SJCRH30 (cell line): ENCODE measurements at places on chromosomes 6 and 20. TPM values are rescaled to one million over a fixed set of nuclear protein-coding genes. Genes with fewer than 3 reads are reported as not detected.

LGSN gene
- not detected in 2 replicates for total RNA-seq

PNLDC1 gene
- total RNA-seq: not detected in 2 replicates

LCA5 gene
- total RNA-seq: 6.2 and 6.5 TPM in 2 replicates

IFT52 gene
- 76.2 and 86.2 TPM in 2 replicates for total RNA-seq

DSP gene
- total RNA-seq: not detected in 2 replicates

DNA sequence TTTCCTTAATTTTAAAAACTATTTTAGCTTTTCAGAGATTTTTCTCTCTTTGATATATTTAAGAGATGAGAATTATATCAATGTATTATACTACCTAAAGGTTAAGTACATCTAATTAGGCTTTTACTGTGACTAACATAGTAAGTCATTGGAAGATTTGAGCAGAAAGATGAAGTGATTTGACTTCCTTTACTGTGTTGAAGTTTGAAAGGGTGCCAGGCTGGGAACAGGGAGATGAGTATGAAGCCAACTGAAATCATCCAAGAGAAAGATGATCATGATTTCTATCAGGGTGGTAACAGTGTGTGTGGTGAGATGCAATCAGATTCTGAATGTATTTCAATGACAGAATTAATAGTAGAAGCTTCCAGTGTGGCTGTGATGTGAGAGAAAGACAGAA is 87.3 kb downstream of the TRDN start:
- no peak overlapping the region for H3K27ac ChIP-seq
- no peak overlapping the region for H3K4me3 ChIP-seq
- no peaks in the 10 kb centered on the region for H3K27me3 ChIP-seq
- no peak for DNase-seq
- H3K4me1 ChIP-seq: no peaks in the 10 kb centered on the region

DNA sequence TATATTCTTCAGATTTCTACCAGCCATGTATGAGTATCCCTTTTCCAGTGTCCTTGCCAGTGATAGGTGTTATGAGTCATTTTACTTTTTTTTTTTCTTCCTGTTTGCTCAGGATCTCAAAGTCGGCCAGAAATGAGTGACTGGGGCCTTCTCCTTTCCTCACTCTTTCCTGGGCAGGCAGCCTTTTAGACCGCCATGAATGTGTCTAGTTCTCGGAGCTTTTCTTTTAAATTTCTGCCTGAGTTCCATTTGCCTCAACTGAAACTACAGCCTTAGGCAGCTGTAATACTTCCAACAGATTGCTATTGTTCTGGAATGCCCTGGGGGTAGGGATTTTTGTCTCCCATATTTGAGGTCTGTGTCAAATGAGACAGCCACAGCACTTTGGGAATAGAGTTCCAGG is 83.7 kb downstream of the STXBP5 start:
- peaks cover 53% of the 10 kb centered on the region for H3K36me3 ChIP-seq
- no peak overlapping the region for H3K4me3 ChIP-seq
- no peaks in the 10 kb centered on the region for H3K27me3 ChIP-seq
- no peak overlapping the region for H3K27ac ChIP-seq
- peak; percentile 44 for DNase-seq

GRCh38 chr20:32474967-32475811 is 109.9 kb downstream of the NOL4L start:
- peak; percentile 98 for DNase-seq
- peaks cover 18% of the 10 kb centered on the region for H3K4me1 ChIP-seq
- peak overlapping the region; percentile 50 for H3K4me3 ChIP-seq
- peaks cover under 1% of the 10 kb centered on the region; the same call in 1 of the 2 replicates for H3K27me3 ChIP-seq
- peak overlapping the region; percentile 26 for H3K27ac ChIP-seq

DNA sequence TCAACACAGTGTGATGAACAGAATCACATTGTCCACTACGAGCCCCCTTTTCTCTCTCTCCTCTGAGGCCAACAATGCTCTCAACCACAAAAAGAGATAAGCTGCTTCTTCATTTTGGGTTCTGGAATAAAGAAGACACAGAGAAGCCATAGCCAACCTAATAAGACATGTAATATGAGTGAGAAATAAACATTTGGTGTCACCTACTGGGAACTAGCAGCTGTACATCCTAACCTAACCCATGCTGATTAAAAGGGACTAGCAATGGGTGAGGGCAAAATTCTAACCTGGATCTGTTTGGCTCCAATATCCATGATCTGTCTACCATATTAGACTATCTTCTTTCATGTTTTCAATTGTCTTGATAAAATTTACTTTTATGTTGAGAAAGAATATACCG is 369.1 kb upstream of the MARCKS start:
- DNase-seq: no peak
- H3K36me3 ChIP-seq: no peaks in the 10 kb centered on the region
- no peak overlapping the region for H3K27ac ChIP-seq
- H3K4me1 ChIP-seq: no peaks in the 10 kb centered on the region
- H3K27me3 ChIP-seq: no peaks in the 10 kb centered on the region
- H3K4me3 ChIP-seq: no peak overlapping the region

GRCh38 chr6:7087491-7087979 is 20.2 kb upstream of the RREB1 start:
- no peak overlapping the region for H3K4me3 ChIP-seq
- no peaks in the 10 kb centered on the region for H3K36me3 ChIP-seq
- DNase-seq: no peak

GRCh38 chr6:64497634-64498033 is 862.0 kb downstream of the PHF3 start:
- no peaks in the 10 kb centered on the region for H3K36me3 ChIP-seq
- H3K27ac ChIP-seq: no peak overlapping the region
- no peak for DNase-seq

- peak; percentile 87 for DNase-seq
- peaks cover 22% of the 10 kb centered on the region for H3K27me3 ChIP-seq
- no peaks in the 10 kb centered on the region for H3K36me3 ChIP-seq
- H3K4me3 ChIP-seq: peak overlapping the region; percentile 14
- peaks cover 5% of the 10 kb centered on the region for H3K4me1 ChIP-seq
Measured at GRCh38 chr20:38728911-38729642, 4.8 kb downstream of the SLC32A1 start.

- H3K4me1 ChIP-seq: no peaks in the 10 kb centered on the region
- no peaks in the 10 kb centered on the region for H3K36me3 ChIP-seq
- DNase-seq: no peak
- H3K27me3 ChIP-seq: no peaks in the 10 kb centered on the region
- H3K4me3 ChIP-seq: no peak overlapping the region
Measured at GRCh38 chr6:6878887-6879585, 228.7 kb upstream of the RREB1 start.

DNA sequence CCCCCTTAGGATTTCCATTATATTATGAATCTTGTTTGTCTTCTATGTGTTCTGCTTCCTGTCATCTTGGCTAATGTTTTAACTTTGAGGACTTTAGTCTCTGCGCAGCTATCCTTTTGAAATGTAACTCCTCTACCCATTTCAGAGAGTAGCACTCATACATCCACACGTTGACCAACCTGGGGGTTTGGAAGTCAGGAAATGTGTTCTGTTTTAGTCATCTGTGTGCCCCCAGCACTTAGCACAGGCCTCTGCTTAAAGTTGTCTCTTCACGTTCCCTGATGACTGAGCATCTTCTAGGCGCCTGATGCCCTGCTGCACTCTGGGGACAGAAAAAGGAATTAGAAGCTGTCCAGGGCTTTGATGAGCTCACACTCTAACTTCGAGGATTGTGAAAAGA is 47.9 kb downstream of the HMGN3 start:
- peaks cover 8% of the 10 kb centered on the region for H3K4me1 ChIP-seq
- H3K4me3 ChIP-seq: no peak overlapping the region

GRCh38 chr6:147874322-147874721 is 365.8 kb downstream of the SAMD5 start:
- DNase-seq: no peak
- peaks cover 11% of the 10 kb centered on the region for H3K4me1 ChIP-seq
- no peak overlapping the region for H3K4me3 ChIP-seq

DNA sequence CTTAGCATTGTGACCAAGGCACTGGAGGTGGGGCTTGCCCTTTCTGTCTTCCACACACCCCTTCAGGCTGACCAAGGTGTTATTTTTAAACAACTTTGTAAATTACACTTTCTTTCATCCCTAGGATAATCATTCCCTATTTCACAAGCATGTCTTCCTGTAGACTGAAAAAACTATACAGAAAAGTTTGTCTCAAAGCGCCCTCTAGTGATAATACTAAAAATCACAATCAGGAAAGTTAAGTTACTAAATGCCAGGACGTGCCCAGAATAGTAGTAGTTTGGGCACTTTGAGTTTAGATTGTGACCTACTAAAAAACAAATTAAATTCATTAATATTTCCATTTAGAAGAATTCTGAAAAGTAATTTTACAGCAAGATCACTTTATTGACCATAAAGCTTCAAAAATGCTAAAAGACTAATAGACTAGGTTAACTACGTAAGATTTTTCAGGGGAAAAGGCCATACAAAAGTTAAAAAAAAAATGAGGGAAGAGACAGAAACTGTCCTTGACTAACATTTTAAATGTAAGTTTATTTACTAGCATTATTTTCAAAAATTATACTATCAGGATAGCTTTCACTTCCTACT is 123.3 kb upstream of the DUSP22 start:
- no peak overlapping the region for H3K4me3 ChIP-seq
- H3K4me1 ChIP-seq: no peaks in the 10 kb centered on the region
- DNase-seq: peak; percentile 51
- no peaks in the 10 kb centered on the region for H3K36me3 ChIP-seq
- H3K27ac ChIP-seq: no peak overlapping the region

- H3K27ac ChIP-seq: no peak overlapping the region
- no peak for DNase-seq
- H3K4me1 ChIP-seq: peaks cover 23% of the 10 kb centered on the region
- H3K36me3 ChIP-seq: no peaks in the 10 kb centered on the region
Measured at GRCh38 chr20:49400410-49400809, 82.1 kb downstream of the KCNB1 start.

DNA sequence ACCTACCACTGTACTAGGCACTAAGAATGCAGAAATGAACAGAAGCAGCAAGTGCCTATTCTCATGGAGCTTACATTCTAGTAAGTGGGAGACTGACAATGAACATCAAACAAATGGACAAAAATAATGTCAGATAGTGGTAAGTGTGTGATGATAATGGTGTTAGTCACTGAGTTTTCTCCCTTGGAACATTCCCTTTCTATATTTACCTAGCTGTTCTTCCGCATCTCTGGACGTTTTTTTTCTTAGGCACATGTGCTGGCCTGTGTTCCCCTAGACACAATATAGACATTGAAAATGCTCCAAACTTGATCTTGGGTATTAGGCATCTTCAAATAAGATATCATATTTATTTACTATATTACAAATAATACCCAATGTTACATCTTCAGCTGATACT is 218.1 kb upstream of the GJE1 start:
- no peak overlapping the region for H3K4me3 ChIP-seq
- no peak overlapping the region for H3K27ac ChIP-seq
- no peaks in the 10 kb centered on the region for H3K27me3 ChIP-seq

DNA sequence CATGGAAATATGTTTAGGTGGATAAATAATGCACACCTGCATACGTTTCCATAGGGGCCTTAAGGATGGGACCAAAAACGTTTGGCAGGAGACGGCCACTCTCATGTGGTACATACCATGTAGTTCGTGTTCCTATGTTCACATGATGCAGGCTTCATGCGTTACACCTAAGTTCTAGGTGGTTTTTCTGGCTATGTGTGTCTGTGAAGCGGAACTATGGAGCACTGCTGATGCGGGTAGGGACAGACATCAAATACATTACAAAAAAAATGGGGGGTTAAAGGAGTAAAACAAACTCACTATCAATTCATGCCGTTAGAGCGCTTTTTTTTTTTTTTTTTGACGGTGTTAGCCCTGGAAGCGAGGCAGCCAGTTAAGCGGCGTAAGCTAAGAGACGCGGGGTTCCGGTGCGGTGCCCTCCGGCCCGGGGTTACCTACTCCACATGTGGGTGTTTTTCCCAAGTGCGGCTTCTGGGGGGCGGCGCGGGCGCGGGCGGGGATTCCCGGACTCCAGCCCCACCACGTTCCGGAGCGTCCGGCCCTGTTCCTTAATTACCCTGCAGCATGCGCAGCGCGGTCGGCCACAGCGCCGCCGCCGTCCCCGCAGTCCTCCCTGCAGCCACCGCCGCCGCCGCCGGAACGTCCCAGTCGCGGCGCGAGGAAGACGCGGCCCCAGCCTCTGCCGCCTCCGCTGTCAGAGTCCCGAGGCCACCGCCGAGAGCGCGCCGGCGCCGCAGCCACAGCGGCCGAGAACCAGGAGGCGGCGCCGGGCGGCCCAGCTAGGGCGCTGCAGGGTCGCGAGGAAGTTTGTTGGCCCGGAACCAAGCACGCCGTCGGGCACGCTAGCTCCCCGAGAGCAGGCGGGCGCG is 648 bp downstream of the COL19A1 start:
- no peaks in the 10 kb centered on the region for H3K27me3 ChIP-seq
- peak overlapping the region; percentile 82 for H3K27ac ChIP-seq
- peak; percentile 80 for DNase-seq
- peaks cover 66% of the 10 kb centered on the region for H3K4me1 ChIP-seq
- no peaks in the 10 kb centered on the region; the same call in none of the 2 replicates for H3K36me3 ChIP-seq
- H3K4me3 ChIP-seq: peak overlapping the region; percentile 69

DNA sequence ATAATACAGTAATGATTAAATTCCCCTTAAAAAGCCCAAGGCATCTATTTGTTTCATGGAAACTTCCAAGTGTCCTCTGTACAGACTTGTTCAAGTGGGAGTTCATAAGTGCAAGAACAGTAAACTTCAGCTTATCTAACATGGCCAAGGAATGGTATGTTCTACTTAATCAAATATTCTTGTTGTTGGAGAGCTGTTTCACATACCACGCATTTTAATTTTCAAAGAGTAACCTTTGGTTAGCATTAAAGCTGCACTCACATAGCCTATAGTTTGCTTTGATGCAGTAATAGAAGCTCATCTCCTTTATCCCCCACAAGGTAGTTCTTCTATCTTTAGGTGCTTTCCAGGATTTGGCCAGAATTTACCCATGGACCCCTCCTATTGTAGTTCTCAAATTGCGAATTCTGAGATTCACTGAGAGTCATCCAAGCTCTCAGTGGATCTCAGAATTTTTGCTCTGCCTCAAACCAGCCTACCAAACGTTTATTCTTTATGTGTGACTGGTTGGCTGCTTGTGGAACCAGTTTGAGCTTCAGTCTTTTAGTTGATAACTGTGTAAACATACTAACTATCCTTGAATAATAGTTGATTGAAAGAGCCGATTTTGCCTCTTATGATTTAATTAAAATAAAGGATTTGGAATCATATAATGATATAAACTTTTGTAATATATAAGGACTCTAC is 668.0 kb upstream of the FLRT3 start:
- DNase-seq: no peak
- no peak overlapping the region for H3K4me3 ChIP-seq
- no peaks in the 10 kb centered on the region for H3K4me1 ChIP-seq
- H3K27ac ChIP-seq: no peak overlapping the region
- H3K36me3 ChIP-seq: no peaks in the 10 kb centered on the region

GRCh38 chr6:25046942-25047341 is 111.2 kb upstream of the RIPOR2 start:
- H3K27me3 ChIP-seq: no peaks in the 10 kb centered on the region
- H3K4me1 ChIP-seq: no peaks in the 10 kb centered on the region
- no peak overlapping the region for H3K27ac ChIP-seq
- H3K36me3 ChIP-seq: no peaks in the 10 kb centered on the region
- H3K4me3 ChIP-seq: no peak overlapping the region
